ENCODE measurements at places on chromosomes 1 and 21.

- DNase-seq, result no peak
These were observed 16.2 kb downstream of the LRRC8D start for GRCh38 chr1:89837036-89837481.

GRCh38 chr1:32997381-32997891 is 32.8 kb upstream of the RNF19B start:
- no peak for DNase-seq

DNA sequence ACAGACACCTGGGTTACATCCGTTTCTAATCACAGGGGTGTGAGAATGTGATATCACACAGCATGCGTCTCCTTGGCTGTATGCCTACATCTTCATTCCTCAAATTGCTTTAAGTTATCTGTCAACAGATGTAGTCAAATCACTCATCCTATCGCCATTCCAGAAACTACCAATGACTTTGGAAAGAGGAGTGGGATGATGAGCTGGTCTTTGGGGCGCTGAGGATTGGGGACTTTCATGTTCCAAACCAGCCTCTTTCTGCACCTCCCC is 104.8 kb downstream of the NAV1 start:
- no peak for DNase-seq

DNA sequence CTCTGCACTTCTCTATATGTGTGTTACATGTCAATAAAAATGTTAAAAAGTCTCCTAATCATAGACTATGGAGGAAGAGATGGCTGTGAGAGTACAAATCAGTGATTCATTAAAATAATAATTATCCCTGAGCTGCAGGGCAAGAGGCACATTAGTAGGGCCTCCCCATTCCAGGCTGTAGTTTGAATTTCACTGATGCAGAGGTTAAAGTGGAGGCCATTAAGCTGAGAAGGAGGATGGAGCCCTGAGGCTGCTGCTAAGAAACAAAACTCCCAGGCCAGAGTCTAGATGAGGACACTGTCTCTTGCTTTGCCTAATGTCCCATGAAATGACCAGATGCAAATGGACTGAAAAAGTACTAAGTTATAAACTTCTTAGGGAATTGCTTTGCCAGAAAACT is 89.1 kb upstream of the WDR26 start:
- DNase-seq, result no peak

DNA sequence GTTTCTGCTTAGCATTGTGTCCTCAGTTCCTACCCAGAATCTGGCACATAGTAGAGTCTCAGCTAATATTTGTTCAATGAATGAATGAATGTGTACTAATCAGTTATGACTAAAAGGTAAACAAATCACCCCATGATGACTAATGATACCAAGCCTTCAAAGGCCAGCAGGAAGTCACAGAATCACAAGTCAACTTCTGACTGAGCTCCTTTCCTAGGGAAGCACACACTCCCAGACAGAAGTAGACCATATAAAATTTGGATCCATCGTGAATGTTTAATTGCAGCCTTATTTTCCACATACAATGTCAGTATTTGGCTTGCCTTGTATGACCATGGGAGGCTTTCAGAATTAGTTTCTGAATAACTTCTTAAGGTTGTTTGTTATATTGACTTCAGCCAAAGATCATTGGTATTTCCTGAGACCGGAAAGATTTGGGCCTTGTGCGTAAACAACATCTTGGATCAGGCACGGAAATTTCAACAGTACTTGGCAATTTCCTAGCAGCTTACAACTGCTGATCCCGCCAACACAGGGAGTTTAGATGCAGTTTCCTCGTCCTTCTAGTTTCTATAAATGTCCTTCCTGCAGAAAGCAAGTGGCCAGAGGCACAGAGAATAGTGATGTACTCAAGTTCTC is 185.9 kb upstream of the ATP1B1 start:
- peak; percentile 44 for DNase-seq

DNA sequence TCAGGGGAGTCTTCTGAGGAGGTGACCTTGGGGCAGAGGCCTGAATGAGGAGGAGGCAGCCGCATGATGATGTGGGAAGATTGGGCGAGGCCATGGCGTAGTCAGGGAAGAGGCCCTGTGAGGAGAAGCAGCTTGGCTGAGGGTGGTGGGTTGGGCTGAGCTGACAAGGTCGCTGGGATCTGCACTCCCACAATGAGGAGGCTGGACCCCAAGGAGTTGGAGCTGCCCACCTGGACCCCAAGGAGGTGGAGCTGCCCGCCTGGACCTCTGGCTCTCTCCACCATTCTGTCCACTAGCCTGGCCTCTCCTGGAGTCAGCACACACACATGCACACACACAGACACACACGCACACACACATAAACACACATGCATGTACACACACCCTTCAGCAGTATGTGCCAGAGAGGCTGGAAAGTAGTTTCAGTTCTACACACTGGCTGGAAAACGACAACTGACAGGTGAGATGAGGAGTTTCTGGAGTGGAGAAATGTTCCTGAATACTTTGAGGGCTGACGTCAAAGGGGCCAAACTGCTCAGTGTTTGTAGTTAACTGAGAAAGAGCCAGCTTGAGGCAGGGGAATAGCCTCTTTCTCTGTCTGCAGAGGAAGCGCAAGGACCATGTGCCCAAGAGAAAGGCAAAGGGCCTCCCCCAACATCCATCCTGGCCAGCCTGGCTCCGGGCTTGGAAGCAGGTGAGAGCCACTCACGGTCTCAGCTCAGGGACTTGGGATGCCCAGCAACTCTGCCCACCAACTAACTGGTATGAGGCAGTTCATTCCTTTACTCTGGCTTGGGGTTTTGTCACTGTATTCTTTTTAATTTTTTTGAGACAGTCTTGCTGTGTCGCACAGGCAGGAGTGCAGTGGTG is 7.1 kb downstream of the SMPDL3B start:
- DNase-seq, result no peak

- DNase-seq, result no peak
These were observed 23.4 kb upstream of the TARDBP start for GRCh38 chr1:10989095-10989494.

DNA sequence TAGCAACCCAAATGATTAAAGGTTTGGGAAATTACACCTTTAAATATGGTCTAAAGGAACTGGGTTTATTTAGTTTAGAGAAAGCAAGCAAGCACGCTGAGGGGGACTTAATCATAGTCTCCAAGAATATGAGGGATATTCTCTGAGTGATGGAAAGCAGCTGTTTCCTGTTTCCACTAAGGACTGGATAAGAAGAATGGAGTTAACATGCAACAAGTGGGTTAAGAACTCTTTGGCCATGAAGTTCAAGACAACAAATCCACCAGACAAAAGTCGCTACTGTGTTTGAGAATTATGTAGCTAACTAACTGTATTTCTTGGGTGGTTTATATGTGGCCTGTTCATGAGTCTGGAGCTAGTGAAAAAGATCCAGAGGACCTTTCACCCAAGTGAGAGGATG is 85.7 kb downstream of the TGFB2 start:
- no peak for DNase-seq

DNA sequence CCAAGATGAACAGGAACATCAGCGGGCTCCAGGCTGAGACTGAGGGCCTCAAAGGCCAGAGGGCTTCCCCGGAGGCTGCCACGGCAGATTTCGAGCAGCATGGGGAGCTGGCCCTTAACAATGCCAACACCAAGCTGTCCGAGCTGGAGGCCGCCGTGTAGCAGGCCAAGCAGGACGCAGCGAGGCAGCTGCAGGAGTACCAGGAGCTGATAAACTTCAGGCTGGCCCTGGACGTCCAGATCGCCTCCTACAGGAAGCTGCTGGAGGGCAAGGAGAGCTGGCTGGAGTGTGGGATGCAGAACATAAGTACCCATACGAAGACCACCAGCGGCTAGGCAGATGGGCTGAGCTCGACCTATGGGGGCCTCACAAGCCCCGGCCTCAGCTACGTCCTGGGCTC is 823.4 kb upstream of the NEGR1 start:
- DNase-seq, result no peak

DNA sequence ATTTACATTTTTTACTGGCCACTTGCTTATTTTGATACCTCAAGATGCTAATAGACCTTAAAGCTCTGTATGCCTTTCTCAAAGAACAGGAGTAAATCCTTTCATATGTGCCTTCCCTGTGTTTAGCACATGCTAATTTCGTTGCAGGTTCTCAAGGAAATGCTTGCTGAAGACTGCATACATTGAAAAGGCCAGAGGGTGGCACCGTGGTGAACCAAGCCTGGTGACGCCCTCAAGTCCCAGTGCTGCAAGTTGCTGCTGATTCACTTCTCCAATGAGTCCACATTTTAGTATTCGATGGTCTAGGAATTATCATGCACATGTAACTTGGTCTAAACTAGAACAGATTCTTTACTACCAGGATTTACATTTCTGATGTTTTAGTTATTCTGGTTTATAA is 94.1 kb downstream of the CLDN17 start:
- DNase-seq, result no peak

GRCh38 chr1:201890806-201891450 is 2.2 kb downstream of the SHISA4 start:
- DNase-seq, result peak; percentile 70

DNA sequence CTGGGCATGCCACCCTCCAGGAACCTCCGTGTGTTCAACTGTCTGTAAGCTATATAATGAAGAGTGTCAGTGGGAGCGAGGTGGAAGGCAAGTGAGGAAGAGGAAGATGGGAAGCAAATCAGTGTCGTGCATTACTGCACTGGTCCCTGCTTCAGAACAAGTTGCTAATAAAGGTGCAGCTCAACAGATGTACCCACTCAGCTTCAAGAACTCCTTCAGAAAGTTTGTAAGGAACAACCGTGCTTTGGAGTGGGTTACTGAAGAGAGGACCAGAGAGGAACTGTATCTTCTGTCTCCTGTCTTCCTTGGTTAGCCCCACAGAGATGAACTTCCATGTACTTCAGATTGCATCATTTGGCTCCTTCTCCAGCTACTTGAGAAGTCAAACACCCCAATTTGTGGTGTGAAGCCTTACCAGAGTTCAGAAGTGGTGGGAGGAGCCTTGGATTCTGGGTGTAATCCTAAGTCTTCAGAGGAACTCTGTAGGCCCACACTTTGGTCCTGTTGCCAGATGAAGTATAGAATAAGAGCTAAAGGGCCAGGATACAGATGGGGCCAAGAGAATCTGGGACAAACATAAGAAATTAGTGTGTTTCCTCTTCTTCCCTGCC is 290.5 kb upstream of the PROX1 start:
- no peak for DNase-seq

GRCh38 chr1:208230668-208231529 is 13.3 kb downstream of the PLXNA2 start:
- DNase-seq, result no peak

DNA sequence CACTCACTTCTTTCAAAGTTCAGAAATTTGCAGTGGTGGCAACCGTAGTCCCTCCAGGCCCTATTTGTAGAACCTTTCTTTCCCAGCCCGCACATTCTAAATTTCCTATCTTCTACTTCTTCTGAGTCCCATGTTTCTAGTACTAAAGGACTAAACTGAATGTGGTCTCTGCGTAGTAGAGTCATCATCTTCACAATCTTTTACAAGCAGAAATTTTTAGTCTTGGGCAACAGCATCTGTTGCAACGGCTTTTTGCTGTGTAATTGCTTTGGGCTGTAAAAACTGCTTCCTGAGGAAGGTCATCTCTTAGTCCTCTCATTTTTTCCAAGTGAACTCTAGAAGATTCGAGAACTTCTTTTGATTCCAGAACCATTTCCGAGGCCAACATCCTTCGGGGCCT is 23.9 kb downstream of the VAV3 start:
- peak; percentile 69 for DNase-seq

DNA sequence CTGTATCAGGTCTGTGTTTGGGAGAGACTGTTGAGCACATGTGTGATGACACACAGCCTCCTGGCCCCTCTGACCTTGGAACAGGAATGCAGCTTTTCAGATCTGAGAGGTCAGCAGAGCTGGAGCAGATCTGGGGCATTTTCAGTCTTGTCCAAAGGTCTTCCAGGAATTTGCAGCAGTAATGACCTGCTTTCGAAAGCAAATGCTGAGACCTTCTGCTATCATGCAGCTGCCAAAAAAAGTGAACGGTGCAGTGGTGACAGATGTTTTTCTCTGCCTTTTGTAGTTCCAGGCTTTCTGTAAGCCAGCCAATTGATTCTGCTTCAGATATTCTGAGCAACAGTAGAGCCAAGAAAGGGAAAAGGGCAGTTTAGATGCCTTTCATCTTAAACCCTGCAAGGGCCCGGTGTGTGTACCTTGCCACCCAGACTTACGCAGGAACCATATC is 137.8 kb upstream of the COA6 start:
- no peak for DNase-seq

DNA sequence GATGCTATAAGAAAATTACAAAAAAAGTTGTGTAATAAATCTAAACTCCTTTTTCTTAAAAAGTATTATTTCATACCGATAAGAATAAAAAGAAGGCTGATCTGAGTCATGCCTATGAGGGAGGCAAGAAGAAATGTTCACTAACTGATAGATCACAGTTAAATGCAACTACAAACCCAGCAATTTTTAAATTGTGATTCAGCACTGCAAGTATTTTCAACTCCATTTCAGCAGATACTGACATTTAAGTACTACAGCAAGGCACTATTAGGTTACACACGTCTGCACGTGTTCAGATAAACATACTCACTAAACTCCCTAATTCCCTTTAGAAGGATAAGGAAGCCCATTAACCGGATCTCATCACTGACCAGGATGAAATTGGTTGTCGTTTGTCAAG is 213.3 kb upstream of the ZRANB2 start:
- DNase-seq, result no peak

DNA sequence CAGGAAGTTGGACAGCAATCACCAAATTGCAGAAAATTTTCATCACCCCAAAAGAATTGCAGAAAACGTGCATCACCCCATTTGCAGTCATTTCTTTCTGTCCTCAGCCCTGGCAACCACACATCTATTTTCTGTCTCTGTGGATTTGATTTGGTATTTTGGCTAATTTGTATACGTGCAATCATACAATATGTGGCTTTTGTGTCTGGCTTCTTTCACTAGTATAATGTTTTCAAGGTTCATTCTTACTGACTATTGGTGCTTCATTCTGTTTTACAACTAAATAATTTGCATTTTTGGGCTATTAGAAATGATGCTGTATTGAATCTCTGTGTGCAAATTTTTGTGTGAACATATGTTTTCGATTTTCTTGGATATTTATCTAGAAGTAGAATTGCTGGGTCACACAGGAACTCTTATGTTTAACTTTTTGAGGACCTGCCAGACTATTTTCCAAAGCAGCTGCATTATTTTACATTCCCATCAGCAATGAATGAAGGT is 24.8 kb upstream of the PRDM2 start:
- no peak for DNase-seq

DNA sequence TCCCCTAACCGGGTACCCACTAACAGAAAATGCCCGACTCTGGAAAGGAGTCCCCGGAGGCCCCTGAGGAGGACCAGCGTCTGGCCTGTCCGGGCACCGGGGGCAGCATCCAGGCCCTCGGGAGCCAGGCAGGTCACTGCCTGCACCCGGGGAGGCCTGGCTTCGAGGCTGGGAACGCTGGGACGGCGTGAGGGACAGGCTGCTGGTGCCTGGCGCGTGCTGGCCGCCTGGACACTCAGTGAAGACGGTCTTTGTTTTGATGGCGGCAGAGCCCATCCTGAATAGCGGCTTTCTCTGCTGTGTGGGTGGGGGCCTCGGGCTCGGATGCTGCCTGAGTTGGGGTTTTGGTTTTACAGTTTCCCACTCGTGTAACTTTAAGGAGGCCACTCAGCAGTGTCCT is 37.6 kb downstream of the PRKCZ start:
- no peak for DNase-seq

Data from tibial artery (tissue), 4 donors.